ENCODE measurements at places on chromosomes 6 and 20.

GRCh38 chr6:133431031-133431430 is 189.9 kb downstream of the EYA4 start:
- no peak for DNase-seq

DNA sequence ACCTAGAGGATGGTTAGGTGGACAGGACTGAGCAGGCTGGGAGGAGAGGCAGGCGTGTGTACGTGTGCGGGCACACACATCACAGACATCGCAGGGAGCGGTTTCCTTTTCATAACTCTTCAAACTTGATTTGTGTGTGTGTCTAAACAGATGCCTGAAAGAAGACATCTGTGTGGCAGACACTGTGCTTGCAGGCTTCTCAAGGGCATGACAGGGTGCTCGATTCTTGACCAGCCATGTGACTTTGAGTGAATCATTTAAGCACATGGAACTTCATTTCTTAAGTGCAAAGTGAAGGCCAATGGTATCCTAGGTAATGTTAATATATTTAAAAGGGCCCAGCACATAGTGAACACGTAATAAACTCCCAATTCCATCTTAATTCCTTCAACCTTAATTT is 186.5 kb downstream of the SCP2D1 start:
- no peak for DNase-seq

DNA sequence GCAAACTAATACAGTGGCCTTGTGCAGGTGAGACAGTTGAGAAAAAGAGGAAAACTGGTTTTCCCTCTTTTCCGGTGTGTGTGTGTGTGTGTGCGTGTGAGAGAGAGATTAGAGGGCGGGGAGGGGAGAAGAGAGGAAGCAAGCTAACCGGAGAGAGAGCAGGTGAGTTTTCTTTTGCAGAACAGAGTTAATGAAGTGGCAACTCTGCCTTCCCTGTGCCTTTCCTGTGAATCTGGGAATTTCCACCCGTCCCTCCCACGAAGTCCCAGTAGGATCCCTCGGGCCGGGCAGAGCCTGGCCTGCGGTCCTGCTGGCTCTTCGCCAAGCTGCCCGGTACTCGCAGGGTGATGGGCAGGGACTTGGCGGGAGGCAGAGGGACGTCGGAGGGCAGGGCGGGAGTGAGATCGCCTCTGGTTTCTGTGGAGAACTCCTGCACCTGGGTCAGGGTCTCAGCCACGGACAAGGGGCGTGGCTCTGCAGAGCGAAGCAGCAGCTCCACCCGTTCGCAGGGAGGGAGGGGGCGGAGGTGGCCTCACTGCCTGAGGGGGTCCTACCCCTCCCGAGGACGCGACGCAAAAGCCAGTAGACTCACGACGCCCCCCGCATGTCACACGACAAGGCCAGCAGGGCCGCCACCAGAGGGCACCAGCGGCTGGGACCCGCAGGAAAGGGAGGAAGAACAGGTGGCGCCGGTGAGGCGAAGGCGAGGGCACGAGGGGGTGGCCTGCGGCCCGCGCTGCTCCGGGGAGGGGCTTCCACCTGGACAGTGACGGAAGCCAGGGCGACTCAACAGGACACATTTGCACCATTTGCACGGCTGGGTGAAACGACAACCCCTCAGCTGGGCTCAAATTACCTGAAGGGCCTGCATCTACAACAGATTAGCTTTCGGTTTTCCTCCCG is 51.2 kb upstream of the RNF182 start:
- peak; percentile 89 for DNase-seq

DNA sequence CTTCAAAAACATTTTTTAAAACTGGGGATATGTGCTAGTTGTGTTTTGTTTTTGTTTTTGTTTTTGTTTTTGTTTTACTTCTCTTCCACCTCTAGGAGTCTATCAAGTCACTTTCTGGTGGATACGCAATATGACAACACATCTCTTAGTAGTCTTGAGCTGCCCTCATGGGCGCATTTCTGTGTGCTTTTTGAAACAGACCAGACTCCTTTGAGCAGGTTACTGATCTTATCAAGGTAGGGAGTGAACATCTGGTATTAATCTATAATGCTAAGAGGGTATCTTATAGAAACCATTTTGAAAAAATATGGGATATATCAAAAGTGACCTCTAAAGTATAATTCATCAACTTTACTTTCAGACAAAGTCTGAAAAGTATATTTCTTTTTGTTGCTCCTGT is 56.2 kb downstream of the PKIB start:
- no peak for DNase-seq

GRCh38 chr6:129874837-129875236 is 13.7 kb upstream of the TMEM244 start:
- DNase-seq = no peak

GRCh38 chr20:36736451-36737182 is 9.3 kb downstream of the NDRG3 start:
- DNase-seq = no peak

- peak; percentile 37 for DNase-seq
Observed at GRCh38 chr6:146598772-146599405, at the start of gene ADGB. Gene ADGB (plus strand): TSS chr6:146598972. CDS start chr6:146599041, 69 bp downstream.

GRCh38 chr6:156910938-156911337 is 133.8 kb downstream of the ARID1B start:
- DNase-seq = no peak

DNA sequence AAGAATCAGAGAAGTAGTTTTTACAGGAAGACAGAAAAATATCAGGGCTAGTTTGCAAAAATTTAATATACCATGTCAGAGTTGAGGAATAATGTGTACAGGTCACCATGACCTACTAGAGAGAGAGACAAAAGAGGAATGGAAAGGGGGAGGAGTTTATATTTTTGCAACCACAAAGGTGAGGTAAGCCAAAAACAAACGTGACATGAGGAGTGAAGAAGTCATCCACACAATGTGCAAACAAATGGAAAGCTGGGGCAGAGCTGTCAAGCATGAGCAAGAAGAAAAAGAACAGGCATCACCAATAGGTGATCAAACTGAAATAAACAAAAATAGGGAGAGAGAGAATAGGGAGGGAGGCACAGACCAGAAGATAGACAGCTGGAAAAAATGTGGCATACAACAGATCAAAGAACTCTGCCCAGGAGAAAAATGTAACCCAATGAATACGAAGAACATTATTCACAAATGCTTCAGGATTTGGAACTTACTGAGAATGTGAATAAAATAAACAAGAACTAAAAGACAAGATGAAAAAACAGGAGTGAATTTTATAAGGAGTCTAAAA is 15.5 kb downstream of the RARS2 start:
- peak; percentile 82 for DNase-seq

DNA sequence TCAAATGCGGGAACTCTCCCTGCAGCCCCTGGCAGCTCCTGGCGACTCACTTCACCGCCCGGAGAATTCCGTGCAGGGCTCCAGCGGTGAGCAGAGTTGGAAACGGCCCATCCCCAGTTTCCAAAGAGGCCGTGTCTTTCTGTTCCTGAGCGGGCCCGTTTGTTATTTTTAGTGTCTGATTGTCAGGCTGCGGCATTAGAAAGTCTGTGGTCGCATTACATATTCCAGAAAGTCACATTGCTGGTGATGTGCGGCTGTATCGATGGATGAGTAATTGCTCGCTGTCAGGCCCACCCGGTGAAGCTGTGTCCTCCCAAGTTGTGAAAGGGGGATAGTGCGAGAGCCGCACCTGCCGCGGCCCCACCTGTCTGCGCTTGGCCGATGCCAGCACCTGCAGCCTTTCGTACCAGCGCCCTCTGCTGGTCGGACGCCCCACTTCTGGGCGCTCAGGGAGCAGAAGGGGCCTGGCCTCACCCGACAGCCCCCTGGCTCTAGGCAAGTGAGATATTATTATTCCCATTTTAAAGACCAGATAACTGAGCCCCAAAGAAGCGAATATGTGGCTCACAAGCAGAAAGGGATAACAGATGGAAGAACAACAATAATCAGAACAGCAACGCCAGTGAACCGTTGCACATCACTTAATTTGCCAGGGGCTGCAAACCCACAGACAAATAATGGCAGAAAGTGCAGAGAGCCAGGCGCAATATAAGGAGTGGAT is 244.9 kb downstream of the TSHZ2 start:
- peak; percentile 47 for DNase-seq

DNA sequence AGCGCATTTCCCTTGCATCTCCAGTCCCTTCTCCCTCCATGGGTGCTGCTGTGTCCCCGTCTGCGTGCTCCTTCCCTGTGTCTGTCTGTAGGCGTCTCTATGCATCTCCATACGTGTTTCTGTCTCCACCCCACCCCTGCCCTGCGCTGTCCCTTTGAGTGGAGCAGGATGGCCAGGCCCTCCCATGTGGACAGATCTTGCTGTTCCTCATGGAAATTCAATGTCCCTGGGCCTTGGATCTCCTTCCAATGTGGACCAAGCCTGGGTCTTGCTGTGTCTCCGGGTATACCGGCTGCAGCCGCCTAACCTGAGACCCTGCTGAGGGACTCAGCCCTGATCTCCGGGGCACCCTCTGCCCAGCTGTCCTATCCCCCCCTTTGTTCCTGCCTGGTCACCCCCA is 172.7 kb downstream of the BMP7 start:
- DNase-seq = no peak

- no peak for DNase-seq
Observed at GRCh38 chr20:45953672-45954071, 18.3 kb downstream of the ZNF335 start.
